Inflammatory macrophage treated with lipopolysaccharide for 1 hour (primary cell): ENCODE measurements at places on chromosomes 7 and 10.

DNA sequence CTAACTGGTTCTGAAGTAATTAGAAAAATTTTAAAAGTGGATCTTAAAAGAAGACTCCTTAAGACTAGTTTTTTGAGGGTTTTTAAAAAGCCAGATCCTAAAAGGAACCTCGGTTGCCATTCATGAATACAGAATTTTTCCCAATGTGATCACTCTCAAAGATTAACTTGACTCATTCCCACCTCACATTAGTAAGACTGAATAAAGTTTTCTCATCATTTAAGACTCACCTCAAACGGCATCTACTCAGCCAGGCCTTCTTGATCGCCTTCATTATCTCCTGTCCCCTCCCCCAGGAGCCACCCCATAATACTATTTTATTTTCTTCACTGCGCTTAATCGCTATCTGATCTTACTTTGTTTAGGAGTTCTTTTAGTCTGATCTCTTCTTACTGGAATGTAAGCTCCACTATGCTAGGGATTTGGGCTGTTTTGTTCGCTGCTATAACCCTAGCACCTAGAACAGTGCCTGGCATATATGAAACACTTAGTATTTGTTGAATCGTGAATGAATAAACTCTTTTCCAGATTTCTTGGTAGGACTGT lies 55.9 kb upstream of the PCGF5 start:
- no peak for DNase-seq

- DNase-seq = no peak
These were observed 5.3 kb downstream of the GET4 start for GRCh38 chr7:881441-882234.

DNA sequence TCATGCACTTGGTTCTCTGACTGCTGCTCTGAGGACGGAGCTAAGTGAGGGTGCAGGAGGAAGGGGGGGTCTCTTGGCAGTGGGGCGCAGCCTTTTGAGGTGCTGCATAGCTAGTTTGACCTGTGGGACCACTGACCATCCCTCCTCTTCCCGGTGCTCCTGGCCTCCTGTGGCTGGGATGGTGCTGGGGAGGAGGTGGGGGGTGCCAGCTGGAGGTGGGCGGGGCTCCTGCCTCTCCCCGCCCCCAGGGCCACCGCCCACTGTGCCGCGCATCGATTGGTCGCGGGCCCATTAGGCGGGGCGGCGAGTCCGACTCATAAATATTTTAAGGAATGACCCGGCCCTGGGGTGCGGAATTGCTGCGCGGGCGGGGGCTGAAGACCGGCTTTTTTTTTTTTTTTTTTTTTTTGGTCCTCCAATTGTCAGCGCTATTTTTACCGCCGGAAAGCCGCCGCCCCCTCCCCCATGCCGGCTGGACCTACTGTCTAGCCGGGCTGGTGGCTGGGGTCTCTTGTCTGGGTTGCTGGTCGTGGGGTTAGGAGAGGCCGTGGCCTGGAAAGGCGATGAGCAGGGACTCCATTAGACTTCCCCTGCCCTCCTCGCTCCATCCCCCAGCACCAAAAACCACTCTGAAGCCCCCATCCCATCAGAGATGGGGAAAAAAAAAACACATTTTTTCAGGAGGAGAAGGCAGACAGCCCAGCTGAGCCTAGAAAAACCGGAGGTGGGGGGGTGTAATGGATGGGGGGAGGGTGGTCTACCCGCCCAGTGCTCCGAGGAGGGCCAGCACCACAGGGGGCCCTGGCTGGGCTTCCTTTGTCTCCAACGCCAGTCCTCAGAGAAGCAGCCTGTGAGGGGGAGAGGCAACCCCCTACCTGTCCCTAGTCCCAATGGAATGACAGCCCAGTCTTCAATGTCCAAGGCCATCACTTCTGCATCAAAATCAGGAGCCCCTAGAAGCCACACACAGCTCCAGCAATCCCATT lies 6.4 kb downstream of the SH2B2 start:
- DNase-seq = no peak

GRCh38 chr10:129793479-129793878 lies 170.6 kb downstream of the EBF3 start:
- DNase-seq = no peak

DNA sequence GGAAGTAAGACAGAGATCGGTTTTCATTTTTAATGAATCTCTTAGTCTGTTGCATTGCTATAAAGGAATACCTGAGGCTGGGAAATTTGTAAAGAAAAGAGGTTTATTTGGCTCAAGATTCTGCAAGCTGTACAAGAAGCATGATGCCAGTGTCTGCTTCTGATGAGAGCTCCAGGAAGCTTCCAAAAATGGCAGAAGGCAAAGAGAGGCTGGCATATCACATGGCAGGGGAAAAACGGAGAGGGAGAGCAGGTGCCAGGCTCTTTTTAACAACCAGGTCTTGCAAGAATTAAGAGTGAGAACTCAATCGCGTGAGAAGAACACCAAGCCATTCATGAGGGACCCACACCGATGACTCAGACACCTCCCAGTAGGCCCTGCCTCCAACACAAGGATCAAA lies 125.0 kb upstream of the THSD7A start:
- no peak for DNase-seq

DNA sequence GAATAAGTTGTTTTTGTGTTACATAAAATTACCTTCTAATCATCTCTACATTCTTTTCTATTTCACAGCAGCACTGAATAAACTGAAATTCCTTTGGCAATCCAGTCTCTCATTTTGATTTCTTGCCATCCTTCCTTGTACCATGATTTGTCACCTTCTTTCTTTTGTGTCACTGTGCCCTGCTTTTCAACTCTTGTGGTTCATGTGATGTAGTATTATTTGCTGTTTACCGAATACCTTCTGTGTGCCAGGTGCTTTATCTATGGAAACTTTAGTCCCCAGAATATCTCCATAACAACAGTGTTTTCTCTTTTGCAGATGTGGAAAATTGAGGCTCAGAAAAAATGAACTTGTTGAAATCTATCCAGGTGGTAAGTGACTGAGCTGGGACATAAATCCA lies 220.3 kb downstream of the STK31 start:
- no peak for DNase-seq

DNA sequence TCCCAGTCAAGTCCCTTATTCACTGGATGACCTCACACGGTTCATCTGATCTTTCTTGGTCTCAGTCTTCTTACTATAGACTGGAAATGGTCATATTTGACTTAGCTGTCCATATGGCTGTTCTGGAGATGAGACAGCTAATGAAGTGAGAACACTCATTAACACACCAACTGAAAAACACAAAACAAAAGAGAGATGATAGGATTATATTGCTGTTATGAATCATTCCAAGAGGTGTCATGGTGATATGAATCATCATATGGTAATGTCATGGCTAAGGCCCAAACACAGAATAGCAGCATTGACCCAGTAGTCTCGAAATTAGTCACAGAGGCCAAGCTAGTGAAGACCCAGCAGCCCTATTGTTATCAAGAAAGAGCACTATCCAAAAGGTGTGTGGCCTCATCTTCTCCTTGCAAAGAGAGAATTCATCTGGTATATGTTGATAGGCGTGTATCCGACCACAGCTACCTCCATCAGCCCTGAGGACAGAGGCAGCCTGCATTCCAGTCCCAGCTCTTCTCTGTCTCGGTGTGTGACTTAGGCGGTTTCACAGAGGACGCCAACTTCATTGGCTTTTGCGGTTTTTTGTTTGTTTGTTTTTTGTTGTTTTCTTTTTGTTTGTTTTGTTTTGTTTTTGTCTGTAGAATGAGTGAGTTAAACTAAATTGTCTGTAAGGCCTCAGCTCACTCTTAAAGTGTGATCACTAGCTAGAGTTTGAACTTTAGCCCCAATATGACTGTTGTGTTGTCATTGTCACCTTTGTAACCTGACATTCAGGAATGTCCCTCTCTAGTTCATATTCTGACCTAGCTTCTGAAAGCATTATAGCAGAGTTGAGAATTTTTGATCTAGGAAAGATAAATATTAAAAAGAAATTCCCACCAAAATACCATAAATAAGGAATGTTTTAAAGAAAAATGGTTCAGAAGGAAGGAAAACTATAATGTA lies 97.4 kb upstream of the PDCD4 start:
- DNase-seq = no peak

DNA sequence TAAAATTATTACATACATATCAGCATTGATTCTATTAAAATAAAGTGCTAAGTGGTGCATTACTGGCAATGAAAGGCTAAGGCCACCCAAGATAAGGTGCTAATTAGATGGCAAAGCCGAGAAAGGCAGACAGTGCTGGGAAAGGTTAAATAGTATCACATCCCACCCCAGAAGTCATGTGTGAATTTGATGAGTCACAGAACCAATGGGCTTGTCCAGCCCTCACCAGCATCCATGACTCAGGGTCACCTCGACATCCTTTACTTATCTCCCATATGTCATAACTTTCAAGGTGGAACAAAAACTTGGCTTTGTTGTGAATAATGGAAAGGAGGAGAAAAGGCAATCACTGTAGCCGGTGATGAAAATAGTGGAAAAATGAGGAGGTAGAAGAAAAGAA lies 459.1 kb downstream of the PLXNA4 start:
- no peak for DNase-seq

DNA sequence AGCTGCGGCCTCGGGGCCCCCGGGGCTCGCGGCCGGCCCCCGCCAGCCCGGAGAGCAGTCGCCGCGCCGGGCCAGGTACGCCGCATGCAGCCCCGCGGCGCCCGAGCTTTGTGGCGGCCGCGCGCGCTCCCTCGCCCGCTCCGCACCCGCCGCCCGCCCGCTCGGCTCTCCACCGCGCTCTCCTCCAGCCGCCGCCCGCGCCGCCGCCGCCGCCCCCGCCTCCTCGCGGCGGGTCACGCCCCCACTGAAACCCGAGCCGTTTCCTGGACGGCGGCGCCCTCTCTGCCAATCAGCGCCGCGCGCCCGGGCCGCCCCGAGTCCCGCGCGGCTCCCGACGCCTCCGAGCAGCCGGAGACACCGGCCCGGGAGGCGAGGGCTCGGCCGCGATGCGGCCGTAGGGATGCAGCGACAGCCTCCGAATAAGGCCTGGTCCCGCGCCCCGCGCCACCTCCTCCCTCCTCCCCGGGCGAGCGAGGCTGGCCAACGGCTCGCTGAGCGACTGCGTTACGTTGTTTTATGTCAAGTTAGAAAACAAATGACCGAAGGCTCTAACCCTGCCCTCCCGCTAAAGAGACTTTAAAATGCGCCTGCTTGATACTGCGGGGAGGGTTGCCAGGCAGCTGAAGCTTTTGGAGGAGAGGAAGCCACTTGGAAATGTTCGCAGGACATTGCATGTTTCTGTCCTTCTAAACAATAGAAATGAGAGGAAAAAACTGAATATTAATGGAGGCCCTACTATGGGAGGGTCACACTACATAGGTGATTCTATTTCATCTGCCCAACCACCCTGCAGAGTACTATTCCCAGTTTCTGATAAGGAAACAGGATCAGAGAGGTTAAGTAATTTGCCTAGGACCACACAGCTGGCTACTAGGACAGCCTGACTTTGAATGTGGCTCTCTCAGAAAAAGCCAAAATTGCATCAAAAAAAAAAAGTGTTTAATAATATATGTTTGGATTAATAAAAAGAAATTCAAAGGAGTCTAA lies at the start of gene FGFR2:
FGFR2 (minus strand) TSS at position 182 of the 987 bp plus-strand sequence. CDS start 4,627 bp downstream, outside the sequence.
- no peak for DNase-seq

DNA sequence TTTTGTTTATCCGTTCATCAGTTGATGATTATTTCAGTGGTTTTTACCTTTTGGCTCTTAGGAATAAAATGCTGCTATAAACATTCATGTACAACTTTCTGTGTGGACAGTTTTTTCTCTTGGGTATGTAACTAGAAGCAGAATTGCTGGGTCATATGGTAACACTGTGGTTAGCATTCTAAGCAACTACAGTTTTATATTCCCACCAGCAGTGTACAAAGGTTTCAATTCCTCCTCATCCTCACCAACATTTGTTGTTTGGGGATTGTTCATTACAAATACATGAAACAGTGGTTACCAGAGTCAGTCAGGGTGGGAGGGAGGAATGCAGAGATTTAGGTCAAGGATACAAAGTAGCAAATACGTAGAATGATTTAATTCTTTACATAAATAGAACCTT lies 97.0 kb downstream of the NPSR1 start:
- no peak for DNase-seq

DNA sequence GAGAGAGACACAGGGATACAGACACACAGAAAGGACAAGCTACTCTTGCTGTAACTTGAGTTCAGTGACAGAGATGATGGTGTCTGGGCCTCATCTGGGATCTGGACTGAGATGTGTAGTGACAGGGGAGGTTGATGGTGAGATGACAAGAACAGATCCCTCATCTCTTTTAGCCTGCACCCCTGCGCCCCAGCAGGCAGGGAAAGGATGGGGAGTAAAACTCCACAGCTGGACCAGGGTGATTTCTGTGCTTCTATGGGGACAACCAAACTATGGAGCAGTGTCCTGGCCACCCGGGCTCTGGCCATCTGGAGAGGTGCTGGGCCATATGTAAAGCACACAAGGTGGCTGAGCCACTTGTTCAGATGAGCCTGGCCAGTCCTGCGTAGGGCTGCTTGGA lies 4.5 kb upstream of the LRRC18 start:
- no peak for DNase-seq

- DNase-seq = no peak
These were observed 129.3 kb downstream of the GFRA1 start for GRCh38 chr10:116143673-116144222.

DNA sequence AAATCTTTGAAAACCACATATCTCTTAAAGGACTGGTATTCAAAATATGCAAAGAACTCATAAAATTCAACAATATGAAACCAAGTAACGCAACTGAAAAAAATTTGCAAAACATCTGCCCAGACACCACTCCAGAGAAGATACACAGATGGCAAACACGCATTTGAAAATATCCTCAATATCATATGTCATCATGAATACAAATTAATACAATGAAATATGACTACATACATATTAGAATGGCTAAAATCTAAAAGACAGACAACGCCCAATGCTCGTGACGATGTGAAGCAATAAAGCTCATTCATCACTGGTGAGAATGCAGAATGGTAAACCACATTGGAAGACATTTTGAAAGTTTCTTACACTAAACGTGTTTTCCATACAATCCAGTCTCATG lies 770.1 kb upstream of the CELF2 start:
- no peak for DNase-seq

DNA sequence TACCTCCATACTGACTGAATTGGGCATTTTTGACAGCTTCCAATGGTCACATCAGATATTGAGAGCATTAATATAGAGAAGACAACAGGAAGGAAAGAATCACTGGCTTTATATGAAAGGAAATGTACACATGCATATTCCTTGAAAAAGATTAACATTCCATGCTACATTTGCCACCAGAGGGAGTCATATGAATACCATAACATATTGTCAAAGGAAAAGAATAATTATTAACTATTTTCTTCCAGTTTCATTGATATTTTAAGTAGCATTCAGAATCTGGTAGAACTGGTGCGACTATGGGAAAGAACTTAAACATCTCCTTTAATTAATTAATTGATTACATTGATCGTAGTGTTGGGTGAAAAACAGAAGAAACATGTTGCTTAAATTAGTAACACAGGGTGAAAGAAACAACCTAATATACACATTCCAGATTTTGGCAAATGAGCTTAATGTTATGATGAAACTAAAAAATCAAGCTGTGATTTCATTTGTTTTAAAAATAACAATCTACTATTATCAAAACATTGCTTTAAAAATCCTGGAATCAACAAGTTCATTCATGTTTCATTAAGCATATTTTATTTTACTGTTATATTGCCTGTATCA lies 71.5 kb downstream of the GPR85 start:
- peak; percentile 57 for DNase-seq
